ENCODE measurements at places on chromosomes 12 and 14. TPM values are rescaled to one million over a fixed set of nuclear protein-coding genes. Genes with fewer than 3 reads are reported as not detected.

GRCh38 chr12:124440841-124441381 lies 126.5 kb downstream of the NCOR2 start:
- DNase-seq: no peak

- DNase-seq: no peak
Observed at GRCh38 chr12:49937639-49938300, 12.8 kb upstream of the AQP2 start.

- no peak for DNase-seq
Observed at GRCh38 chr14:75331471-75331870, 52.8 kb downstream of the FOS start.

DNA sequence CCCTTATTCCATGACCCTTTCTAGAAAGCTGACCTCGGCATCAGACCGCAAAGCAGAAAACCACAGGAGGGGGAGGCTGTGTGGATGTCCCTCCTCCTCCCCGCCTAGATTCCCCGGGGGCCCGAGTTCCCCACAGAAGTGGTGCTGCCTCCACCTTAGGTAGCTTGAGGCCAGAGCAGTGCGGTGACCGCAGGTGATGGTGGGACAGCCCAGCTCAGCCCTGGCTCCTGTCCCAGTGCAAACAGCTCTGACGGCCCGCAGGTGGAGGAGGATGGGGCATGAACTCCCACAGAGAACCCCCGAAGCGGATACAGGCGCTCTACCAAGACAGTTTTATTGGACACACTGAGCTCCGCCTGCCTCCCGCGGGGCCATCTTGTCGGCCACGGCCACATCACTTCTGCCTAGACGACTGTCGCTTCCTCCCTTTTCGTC lies 19.5 kb downstream of the ARL6IP4 start:
- DNase-seq: no peak

DNA sequence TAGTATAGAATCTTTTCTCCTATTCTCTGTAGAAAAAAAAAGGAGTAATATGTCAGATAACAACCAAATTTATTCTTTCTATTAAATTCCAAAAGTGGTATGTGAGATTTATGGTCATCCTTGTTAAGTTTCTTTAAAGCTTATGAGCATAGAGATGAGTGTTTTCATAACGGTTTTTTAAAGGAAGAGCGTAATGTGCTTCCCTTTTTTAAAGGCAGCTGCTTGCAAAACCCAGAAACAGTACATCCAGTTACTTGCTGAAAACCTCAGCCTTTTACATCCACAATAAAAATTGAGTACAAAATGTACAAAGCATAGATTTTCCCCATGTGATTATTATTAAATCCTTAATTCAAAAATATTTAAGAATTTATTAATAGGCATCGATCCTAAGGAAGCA lies 53.6 kb upstream of the CD163 start:
- no peak for DNase-seq

Gene PPP1R3E
- 2.3 TPM for total RNA-seq

Gene WIF1
- total RNA-seq: 3.1 TPM

GRCh38 chr12:98222135-98222534 lies 293.3 kb upstream of the TMPO start:
- no peak for DNase-seq

Gene DAO
- not detected for total RNA-seq

DNA sequence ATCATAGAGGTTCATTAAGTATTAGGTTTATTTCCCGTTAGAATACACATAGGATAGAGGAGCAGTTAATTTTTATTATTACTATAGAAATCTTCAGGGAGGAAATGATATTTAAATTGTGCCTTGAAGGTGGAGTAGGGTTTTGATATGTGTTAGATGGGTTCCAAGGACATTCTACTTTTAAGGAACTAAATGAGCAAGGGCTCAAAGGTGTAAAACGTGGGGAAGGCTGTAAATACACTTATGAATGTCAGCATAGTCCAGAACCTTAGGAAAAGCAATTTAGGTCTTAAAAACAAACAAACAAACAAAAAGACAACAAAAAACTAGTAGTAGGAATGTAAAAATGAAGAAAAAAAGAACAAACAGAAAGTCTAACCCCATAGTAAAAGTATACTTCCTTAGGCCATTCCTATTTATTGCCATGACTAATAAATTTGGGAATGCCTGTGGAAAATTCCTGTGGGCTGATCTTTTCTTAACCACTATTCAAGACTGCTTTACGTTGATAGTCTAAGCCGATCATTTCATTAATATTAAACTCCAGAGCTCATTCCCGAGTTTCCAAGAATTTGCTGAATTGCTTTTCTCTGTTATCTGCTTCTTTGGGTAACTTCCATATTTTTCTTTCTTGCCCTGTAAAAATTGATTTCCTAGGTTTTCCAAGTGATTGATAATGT lies 180.3 kb downstream of the RAD51B start:
- no peak for DNase-seq

GRCh38 chr14:91893007-91893406 lies 25.7 kb upstream of the TC2N start:
- peak; percentile 83 for DNase-seq

Gene ST8SIA1
- 5.1 TPM for total RNA-seq

- DNase-seq: no peak
Observed at GRCh38 chr12:96889273-96889933, 17.7 kb upstream of the NEDD1 start.

Gene ACOT4
- total RNA-seq: 3.7 TPM

Gene CLEC2B
- total RNA-seq: not detected

DNA sequence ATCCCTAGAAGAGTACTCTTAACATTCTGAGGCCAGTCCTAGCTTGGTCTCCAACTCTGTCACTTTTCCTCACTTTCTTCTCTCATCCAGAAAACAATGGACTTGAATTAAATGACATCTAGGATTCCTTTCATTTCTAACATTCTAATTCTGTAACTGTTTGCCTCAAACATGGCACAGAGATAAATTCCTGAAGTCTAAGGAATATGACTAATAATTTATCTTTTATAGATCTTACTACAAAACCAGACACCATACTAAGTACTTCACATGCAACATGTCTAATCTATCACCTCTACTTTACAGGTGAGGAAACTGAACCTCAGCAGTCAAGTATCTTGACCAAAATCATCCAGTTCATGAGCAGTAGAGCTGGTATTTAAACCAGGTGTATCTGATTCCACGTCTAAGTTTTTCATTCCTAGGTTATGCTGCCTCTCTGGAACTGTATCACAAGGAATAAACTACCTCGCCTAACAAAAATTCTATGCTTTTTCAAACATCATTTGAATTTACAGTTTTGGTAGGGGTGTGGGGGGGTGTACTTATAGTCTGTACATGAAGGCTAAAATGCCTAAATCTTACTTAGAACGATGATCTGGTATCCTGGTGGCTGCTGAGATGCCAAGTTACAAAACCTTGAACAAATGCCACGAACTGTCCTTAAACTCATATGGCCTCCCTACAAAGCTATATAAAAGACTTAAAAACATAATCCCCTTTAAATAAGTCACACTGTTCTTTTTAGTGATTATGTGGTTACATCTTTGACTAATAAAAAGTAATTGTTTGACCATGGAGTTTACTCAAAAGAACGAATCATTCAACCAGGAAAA lies 41.6 kb downstream of the ATXN2 start:
- DNase-seq: no peak

- no peak for DNase-seq
Observed at GRCh38 chr14:93333631-93334103, 831 bp upstream of the BTBD7 start.

Gene C1S
- 5.0 TPM for total RNA-seq

- no peak for DNase-seq
Observed at GRCh38 chr12:106910202-106910601, 45.5 kb upstream of the TMEM263 start.

DNA sequence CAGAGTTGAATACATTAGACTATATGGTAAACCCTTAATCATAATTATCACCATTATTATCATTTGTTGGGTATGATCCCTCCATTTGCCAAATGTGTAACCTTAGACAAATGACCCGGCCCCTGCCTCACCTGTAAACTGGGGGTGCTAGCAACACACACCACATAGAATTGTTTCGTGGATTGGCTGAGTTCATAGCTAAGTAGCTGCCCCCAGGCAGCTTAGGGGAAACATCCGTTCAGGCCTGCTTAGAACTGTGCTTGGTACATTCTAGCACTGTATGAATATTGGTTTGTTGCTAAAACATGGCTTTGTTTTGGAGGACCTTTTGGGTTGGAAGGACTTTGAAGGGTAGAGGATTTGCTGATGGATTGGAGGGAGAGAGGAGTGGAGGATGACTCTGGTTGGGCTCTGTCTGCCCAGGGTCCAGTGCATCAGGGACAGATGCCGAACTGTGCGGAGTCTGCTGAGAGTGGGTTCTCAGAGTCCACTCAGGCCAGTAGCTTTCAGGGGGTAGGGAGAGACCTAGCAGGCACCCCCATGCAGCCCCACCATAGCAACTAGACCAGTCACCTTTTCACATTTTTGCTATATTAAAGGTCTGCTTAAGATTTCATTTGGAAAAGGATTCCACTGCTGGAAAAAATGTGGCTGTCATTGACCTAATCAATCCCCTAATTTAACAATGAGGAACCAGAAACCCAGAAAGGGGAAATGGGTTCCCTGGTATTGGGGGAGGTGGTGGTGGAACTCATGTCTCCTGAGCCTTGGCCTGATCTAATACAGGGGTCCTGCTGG lies 2.2 kb downstream of the RIN3 start:
- DNase-seq: no peak

Gene MYRFL
- 0.82 TPM for total RNA-seq

- peak; percentile 86 for DNase-seq
Observed at GRCh38 chr12:25958428-25959070, at the start of gene RASSF8. RASSF8 (plus strand) TSS chr12:25958682; CDS start chr12:26055344, 96,662 bp downstream.

DNA sequence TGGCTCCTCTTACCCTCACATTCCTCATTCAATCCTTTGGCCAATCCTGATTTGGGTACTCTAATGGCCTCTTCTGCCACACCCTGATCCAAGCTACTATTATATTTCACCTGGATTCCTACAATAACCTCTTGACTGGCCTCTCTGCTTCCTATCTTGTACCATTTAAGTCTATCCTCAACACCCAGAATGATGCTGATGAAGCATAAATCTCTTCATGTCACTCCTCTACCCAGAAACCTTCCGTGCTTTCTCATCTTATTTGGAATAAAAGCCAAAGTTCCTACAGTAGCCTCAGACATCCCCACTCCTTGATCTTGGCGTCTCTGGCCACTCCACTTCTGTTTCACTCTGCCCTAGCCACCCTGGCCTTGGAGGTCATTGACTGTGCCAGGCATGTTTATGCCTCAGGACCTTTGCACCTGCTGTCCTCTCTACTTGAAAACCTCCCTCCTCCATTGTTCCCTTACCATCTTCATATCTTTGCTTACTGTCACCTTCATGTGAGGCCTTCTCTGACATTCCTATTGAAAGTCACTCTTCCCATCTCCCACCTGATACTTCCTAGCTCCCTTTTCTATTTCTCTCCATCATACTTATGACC lies 46.4 kb upstream of the NRXN3 start:
- no peak for DNase-seq

Gene EPS8
- 3.5 TPM for total RNA-seq

DNA sequence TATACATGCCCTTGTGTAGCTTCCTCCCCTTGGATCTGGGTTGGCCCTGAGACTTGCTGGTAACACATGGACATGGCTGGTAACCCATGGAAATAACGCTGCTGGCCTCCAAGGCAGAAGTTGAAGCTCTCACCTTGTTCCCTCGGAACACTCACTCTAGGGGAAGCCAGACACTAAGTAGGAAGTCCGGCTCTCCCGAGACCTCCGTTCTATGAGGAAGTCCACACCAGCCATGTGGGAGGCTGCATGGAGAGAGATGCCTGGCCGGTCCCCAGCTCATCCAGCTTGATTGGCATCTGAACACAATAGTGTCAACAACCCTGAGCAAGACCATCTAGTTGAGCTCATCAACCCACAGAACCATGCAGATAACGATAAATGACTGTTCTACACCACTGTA lies 39.7 kb upstream of the VRK1 start:
- no peak for DNase-seq

- DNase-seq: peak; percentile 63
Observed at GRCh38 chr14:103848175-103849077, 1.1 kb upstream of the PPP1R13B start.

Gene NFATC4
- total RNA-seq: 20.7 TPM

DNA sequence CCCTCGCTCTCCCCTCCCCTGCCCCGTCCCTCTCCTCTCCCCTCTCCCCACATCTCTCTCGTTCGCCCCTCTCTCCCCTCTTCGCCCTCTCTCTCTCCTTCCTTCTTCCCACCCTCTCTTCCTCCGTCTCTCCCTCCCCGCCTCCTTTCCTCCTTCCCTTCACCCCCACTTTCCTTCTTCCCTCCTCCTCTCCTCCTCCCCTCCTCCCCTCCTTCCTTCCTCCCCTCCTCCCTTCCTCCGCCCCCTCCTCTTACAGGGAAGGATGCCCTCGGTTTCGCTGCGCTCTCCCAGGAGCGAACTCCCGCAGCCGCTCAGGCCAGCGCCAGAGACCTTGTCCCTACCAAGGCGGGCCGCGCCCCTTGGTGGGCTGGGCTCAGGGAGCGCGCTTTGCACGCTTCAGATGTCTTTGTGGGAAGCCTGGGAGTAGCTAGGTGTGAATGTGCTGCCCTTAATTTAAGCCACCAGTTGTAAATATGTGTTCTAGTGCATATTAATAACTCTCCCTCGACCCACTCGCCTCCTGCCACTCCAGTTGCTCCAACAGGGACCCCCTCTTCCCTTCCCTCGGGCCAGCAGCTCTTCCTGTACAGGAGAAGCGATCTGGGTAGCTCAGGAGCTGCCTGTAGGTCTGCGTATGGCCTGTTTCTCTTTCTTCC lies 13.3 kb upstream of the MAP3K9 start:
- DNase-seq: peak; percentile 96

DNA sequence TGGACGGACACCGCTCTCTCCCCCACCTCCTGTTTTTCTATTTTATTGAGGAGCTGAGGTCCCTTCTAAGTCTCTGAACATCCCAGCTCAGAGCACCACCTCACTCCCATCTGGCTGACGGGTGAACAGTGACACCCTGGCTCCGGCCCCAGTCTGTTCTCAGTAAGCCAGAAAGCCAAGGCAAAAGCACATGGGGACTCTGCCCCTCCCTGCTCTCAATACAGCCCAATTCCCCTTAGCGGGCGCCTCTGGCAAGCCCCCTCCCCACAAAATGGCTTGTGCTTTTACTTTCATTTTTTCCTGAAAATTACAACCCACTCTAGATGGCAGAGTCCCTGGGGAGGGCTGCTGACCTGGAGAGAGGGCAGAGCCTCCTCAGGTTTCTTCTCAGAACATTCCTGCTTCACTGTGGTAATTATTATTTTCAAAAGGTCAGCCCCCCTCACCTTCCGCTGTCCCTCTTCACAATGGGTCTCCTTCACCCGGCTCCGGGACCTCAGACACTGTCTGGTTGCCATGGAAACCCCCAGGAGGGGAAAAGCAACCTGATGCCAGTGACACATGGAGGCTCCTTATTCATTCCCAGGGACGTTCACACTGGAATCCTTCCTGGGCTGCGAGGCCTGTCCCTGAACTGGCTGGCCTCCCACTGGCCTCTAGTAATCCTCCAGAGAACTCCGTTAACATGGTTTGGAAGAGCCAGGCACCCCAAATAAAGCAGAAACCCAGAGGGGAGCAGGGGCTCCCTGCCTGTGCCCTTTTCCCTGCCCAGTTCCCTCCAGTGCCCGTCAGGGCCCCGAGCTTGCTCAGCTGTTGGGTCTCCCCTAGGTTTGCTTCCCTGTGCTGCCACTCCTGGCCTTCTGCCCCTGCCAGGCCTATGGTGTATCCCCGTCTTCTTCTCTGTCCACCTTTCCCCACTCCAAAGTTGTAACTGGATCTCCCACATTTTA lies 15.9 kb downstream of the COL2A1 start:
- DNase-seq: peak; percentile 76

Gene EGLN3
- total RNA-seq: 42.9 TPM
